ENCODE measurements at places on chromosomes 2 and 18.

DNA sequence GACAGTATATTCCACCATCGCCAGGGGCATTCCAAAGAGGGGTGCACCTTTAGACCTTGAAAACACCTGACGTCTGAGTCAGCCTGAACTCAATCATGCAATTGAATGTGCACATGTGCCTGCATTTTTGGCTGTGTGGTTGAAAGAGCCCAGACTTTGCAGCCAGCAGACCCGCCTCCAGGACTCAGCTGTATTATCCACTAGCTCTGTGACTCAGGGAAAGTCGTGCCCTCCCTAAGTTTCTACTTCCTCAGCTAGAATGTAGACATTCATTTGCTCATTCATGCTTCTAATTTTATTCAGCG lies 94.2 kb downstream of the LRRC30 start:
- DNase-seq = no peak

GRCh38 chr2:173119944-173120343 lies 44.3 kb downstream of the MAP3K20 start:
- DNase-seq = no peak

DNA sequence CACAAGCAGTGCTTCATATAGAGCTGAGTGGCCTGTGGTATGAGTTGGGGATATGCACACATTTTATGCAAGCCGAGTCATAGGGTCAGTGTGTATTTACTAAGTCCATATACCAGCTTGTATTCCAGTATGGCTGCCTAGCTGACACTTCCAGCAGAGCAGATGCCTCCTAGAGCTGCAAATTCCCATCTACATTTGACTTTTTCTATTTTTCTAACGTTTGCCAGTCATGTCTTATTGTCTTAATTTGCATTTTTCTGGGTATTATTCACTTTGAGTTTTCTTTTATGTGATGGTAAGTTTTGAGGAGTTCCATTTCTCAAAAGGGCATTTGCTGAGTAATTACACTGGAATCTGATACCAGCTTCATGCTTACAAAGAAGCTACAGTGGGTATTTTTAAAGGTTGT lies 334.5 kb upstream of the CDH2 start:
- DNase-seq = no peak

GRCh38 chr2:196415384-196415783 lies 224.1 kb upstream of the CCDC150 start:
- DNase-seq = no peak

GRCh38 chr18:68176901-68177300 lies 538.0 kb downstream of the TMX3 start:
- no peak for DNase-seq

GRCh38 chr18:79405781-79406575 lies 10.2 kb downstream of the NFATC1 start:
- DNase-seq = no peak
